ENCODE measurements at places on chromosomes 2 and 18.

DNA sequence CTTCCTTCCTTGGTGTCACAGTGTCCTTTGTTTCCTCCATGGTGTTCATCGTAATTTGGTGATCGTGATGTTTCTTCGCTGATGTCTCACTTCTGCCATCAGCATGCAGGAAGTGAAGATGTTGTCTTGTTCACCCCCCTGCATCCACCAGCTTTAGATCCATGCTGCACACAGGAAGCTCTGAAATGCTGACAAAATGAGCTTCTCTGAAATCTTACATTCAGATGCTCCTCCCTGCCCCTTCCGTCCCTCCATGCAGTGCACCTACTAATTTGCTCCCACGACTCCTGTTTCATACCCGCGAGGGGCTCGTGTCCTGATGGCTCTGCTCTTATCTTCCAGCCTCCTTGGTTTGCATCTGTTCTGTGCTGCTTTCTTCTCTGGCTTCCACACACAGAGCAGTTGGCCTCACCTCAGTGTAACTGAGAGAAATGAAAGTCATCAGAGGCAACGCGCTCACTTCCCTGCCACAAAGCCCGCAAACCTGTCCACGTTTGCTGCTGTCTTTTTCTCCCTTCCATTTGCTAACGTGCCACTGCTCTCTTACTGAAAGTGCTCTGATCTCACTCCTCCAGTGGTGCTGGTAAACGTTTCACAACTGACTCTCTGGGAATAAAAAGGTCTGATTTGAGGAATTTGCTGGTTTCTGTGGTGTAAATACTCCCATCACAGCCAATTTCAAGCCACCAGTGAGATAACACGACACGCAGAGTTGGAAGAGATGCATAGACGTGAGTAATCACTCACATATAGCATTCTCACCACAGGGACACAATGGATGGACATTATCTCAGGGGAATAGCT, 41.0 kb upstream of the MGAT4A start:
- no peaks in the 10 kb centered on the region for H3K27me3 ChIP-seq
- DNase-seq, result peak; percentile 52
- no peaks in the 10 kb centered on the region for H3K36me3 ChIP-seq
- H3K4me1 ChIP-seq, result peaks cover 86% of the 10 kb centered on the region

- no peak overlapping the region for H3K4me3 ChIP-seq
- no peaks in the 10 kb centered on the region for H3K4me1 ChIP-seq
- H3K27me3 ChIP-seq, result no peaks in the 10 kb centered on the region
- DNase-seq, result no peak
These were observed 57.5 kb downstream of the AP1S3 start for GRCh38 chr2:223779877-223780276.

DNA sequence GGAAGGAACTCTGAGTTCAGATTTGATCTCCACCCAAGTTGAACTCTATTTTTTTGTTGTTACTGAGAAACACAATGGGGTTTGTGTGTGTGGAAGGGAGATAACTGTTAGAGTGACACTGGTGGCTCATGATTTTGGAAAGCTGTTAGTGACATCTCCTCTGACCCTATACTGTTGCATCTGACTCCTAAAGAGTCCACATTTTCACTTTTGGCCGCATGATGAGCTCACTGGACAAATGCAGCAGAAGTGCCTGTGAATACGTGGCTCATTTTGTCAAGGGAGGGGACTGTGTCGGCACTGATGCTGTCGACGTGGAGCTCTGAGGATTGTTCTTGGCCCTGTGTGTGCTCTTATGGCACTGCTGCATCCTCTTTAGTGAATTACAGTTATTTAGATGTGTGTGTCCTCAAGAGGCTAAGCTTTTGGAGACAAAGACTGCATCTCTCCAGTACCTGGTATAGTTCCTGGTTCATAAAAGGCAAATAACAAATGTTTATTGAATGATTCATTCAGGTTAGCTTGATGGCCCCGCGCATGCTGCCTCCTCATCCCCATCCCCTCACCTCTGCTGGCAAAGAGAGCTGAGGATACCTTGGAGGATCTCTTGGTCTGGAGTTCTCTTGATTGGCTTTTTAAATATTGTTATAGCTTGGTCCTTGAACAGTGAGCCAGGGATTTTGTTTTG, 135.4 kb downstream of the PHLPP1 start:
- no peaks in the 10 kb centered on the region for H3K27me3 ChIP-seq
- H3K4me3 ChIP-seq, result no peak overlapping the region
- no peaks in the 10 kb centered on the region for H3K4me1 ChIP-seq
- no peaks in the 10 kb centered on the region for H3K36me3 ChIP-seq

DNA sequence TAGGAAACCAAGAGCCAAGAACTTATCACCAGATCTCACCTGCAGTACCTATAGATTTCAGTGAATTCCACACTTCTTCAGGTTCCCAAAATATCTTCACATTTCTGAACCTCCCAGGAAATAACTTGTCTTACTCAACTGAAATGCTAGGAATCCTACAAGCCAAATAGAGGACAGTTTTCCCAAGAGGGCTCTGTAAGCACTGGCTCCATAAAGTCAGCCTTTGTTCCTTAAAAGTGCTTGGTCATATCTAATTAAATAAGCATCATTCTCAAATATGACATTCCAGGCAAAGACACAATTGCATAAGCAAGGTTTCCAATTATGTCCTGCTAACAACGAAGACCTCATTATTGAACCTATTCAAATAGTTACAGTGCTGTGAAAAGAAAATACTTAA, 154.6 kb upstream of the MGAT5 start:
- H3K36me3 ChIP-seq, result no peaks in the 10 kb centered on the region
- H3K4me1 ChIP-seq, result peaks cover under 1% of the 10 kb centered on the region
- H3K27me3 ChIP-seq, result no peaks in the 10 kb centered on the region
- H3K27ac ChIP-seq, result no peak overlapping the region

GRCh38 chr2:166302036-166302435, 73.7 kb downstream of the SCN9A start:
- H3K27me3 ChIP-seq, result no peaks in the 10 kb centered on the region
- DNase-seq, result no peak
- no peak overlapping the region for H3K4me3 ChIP-seq
- no peak overlapping the region for H3K27ac ChIP-seq
- no peaks in the 10 kb centered on the region for H3K36me3 ChIP-seq
- no peaks in the 10 kb centered on the region for H3K4me1 ChIP-seq

DNA sequence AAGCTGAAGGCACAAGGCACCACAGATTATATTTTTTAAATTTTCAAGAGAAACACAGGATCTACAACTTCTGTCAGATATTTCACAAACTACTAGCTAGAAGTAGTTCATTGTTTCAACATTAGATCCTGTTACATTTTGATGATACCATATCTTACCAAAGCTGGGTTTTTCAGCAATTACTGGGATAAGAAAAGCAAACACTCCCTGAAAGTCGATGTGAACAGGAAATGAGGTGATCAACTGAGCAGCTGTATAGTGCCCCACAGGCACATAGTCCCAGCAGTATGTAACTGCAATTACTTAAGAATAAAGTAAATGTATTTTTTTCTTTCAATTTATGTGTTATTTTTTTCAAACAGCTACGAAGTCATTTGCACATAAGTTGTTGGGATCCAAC, 103.5 kb downstream of the DNER start:
- H3K4me3 ChIP-seq, result no peak overlapping the region
- no peak overlapping the region for H3K27ac ChIP-seq
- DNase-seq, result no peak
- H3K4me1 ChIP-seq, result no peaks in the 10 kb centered on the region
- no peaks in the 10 kb centered on the region for H3K27me3 ChIP-seq
